Hepatic stellate cell (primary cell): ENCODE measurements at places on chromosomes 4 and X.

GRCh38 chrX:111170017-111170416, 74.0 kb downstream of the PAK3 start:
- no peak for DNase-seq

DNA sequence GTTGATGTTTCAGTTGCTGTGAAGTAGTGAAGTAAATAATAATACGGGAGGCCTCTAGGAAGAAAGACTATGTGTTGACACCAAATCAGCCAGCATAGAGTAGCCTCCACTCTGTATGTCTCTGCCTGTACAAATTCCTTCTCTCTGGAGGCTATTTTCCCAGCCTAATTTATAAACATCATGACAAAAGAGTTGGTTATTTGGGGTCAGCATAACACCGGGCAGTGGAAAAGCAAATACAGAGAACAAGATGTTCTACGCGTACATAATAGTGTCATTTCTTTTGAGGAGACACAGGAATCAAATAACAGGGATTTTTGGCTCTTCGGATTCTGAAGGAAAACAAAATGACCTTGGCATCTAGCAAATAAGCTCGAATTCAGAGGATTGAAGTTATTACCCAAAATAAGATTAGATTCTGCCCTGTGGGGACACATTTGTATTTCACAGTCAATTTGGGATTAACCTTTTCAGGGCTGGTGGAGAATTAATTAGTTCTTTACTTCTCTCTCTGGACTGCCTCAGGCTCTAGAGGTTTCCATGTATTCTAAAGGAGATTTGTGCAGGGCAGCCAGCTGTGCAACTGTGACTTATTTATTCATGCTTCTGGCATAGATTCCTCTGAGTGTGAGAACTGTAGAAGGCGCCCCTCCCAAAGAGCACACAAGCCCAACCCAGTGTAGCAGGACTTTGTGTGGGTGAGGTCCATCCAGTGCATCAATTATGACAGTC, 14.1 kb upstream of the SYTL4 start:
- DNase-seq: no peak

DNA sequence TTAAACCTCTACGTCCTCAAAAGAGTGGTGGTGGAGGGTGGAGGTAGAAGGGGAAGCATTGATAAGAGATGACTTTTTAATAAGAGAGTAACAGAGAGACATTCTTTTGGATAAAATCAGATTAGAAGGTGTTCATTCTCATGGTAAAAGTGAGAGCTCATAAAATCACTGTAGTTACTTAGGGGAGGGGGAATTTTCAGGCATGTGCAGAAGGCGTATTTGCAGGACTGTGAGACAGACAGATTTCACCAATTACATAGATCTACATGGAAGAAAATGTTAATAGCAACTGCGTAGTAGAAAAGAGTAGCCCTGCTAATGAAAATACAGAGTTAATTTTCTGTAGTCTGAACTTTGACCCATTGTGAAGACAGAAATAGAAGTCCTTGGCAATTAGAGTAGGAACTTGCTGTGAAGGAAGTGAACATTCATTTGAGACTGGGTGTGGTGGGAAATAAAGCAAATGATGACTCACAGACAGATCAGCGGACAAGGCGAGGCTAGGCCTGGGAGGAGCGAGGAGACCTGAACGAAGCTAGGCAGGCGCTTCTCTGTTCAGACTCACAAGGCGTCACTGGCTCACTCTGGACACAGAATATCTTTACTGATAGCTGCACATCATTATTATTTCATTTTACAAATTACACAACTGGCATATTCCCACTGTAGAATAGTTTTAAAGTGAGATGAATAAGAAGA, 57.2 kb upstream of the FAM9C start:
- DNase-seq: no peak

DNA sequence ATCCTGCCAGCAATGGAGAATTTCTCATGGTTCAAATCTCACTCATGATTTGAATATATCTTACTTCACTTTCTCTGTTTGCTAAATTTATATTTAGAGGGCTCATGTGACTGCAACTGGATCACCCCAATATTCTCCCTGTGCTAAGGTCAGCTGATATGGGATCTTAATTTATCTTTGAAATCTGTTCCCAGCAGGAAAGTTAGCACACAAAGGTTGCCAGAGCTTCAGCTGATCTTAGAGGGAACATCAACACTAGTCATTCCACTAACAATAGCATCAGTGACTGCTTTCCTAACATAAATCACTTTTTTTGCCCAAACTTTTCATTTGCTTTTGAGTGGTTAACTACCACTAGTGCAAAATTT, 1270.0 kb downstream of the ARAP2 start:
- DNase-seq: no peak
